ENCODE measurements at places on chromosomes 3 and 15.

GRCh38 chr15:57122080-57122840 lies 203.8 kb downstream of the TCF12 start:
- no peak for DNase-seq

DNA sequence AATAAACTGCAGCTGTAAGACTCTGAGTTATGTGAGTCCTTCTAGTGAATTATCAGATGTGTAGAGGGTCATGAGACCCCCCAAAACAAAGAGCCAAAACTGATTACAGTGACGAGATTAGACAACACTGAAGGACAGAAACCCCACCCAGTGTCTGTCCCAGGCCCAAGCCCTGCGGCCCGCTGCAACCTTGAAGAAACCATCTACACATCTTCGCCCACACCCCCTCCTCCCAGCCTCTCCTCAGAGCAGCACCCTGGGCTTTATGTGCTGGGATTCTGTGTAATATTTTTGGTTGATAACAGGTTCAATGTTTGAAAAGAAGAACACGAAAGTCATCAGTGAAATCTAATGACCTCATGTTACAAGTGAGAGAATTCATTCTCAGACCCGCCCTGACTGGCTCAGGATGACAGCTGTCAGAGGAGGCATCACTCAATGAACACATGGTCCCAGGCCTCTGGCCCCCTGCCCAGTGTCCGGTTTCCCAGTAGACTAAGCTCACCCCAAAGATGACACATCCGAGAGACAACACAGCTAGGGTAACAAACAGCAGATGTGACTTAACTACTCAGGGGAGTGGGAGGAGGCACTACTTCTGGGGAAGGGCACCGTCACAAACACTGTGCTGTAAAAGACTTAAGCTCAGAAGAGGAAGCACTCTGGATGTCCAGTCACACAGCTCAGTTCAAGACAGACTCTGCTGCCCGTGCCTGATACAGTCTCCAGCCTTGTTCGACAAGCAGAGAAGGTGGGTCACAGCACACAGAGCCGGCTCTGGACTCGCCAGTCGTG lies 48.9 kb downstream of the NIPA2 start:
- DNase-seq = no peak

DNA sequence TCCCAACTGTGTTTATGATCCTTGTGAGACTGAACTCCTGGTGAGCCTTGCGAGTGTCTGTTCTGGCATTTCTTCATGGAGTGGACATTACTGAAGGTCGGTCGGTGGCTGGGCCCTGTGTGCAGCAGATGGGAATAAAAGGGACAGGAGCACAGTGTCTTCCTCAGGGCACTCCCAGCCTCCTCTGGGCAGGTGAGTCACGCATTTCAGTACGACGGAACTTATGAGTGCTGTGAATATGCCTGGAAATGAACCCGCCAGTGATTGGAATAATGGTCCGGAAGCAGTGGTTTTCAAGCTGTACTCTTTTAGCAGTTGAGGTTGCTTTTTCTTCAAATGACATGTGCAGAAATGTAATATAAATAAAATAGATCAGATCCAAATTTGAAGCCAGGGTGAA lies 55.1 kb downstream of the LARS2 start:
- no peak for DNase-seq

GRCh38 chr15:52651868-52652267 lies 27.3 kb downstream of the ATOSA start:
- DNase-seq = no peak

DNA sequence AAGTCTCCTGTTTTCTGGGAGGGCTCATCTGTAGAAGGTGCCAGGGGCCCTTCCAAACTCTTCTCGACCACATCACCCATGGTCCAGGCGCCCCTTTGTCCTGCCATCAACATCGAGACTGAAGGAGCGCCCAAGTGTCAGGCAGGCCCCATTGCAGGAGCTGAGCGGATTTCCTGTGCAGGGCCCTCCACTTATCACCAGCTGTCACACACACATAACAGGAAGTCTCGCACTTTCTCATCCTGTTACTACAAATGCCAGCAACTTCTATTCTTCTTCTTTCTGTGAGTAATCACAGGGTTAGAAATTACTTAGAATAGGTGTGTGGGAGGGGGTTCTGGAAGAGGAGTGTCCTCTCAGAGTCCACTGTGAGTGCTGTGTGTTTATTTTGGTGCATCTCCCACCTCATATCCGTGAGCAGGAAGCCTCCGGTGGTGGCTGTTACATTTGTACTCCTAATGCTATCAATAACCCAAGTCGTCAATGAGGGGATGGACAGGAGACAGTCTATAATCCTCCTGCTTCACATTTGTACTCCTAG lies at the start of gene KLHL6:
Gene KLHL6 (minus strand): TSS at position 166 of the 541 bp plus-strand sequence. CDS start 53 bp downstream, at position 113.
- no peak for DNase-seq

DNA sequence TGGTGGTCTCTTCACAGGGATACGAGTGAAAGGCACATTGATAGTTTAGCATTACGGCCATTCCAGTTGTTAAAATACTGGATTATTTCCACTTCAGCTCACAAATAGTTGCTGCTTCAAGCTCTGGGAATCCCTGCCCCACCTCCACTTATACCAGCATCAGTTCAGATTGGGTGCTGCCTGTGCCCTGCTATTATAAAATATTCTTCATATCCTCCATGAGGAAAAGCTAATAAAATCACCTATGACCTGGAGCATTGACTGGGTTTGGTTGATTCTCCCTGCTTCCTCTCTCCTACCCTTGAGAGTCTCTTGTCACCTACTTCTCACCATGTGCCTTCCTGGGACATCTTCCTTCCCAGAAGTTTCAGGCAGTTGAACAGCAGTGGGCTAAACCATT lies 529.0 kb downstream of the MCTP2 start:
- DNase-seq = no peak

DNA sequence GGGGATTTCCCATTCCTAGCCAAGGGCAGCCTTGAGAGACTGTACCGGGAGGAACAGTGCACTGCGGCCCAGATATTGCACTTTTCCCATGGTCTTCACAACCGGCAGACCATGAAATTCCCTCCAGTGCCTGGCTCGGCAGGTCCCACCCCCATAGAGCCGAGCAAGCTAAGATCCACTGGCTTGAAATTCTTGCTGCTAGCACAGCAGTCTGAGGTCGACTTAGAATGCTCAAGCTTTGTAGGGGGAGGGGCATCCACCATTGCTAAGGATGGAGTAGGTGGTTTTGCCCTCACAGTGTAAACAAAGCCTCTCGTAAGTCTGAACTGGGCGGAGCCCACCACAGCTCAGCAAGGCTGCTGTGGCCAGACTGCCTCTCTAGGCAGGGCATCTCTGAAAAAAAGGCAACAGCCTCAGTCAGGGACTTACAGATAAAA lies 156.3 kb downstream of the FRMD5 start:
- DNase-seq = no peak

GRCh38 chr3:43075904-43076661 lies 29.8 kb downstream of the POMGNT2 start:
- DNase-seq = no peak

- DNase-seq = no peak
These were observed 171.5 kb downstream of the NUP210 start for GRCh38 chr3:13248640-13249039.

GRCh38 chr15:40246496-40247280 lies 7.8 kb downstream of the PAK6 start:
- DNase-seq = no peak

GRCh38 chr3:132880986-132881385 lies 157.2 kb upstream of the TMEM108 start:
- DNase-seq = no peak

DNA sequence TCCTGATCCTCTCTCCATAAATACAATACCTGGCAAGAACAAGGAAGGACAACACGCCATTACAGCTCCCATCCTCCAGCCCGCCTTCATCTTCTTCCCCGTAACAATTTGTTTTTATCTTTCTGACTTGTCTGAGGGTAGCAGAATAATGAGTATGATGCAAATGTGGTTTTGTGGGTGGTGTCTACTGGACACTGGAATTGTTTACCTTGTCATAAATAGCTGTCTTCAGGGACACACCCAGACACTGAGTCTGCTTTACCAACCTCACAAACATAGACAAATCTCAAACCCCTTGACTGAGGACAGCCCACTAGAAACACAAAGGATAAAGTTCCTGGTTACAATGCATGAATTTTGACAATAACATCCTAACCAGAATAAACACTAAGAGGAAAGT lies 13.4 kb downstream of the WDR72 start:
- DNase-seq = no peak

DNA sequence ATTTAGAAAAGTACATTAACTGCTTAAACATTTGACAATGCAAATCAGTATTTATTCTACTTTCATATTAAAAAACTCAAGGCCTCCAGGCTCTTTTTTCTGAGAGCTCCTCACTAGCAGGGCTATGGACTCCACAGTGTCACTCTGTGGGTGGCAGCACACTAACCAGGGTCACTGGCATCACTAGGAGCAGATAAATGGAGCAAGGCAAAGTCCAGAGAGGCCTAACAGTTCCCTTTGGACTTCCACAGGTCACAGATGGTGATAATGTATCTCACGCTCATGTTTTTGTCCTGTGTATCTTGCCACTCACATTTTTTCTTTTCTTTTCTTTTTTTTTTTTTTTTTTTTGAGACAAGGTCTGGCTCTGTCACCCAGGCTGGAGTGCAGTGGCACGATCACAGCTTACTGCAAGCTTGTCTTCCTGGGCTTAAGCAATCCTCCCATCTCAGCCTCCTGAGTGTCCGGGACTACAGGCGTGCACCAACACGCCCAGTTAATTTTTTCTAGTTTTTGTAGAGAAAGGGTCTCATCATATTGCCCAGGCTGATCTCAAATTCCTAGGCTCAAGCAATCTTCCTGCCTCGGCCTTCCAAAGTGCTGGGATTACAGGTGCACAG lies 7.8 kb downstream of the SPG21 start:
- DNase-seq = no peak

GRCh38 chr3:107990926-107991325 lies 99.9 kb downstream of the CD47 start:
- no peak for DNase-seq

DNA sequence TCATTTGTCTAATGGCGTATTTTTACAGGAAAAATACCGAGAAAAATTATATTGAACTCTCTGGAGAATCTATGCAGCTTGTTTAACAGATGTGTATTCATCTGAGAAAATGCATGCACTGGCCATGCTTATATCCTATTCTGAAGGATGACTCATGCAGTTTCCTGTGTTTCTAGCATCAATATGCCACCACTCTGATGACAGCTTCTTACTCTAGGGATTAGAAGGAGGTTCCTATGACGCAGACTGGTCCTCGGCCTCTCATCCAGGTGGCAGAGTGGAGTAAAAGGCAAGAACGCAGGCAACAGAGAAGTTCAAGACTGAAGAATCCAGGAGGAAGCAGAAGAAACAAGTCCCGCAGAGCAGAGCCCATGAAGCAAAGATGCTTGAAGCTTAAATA lies 910.0 kb upstream of the ROBO1 start:
- no peak for DNase-seq

GRCh38 chr3:171358181-171358880 lies 101.9 kb downstream of the TNIK start:
- no peak for DNase-seq

- DNase-seq = no peak
These were observed 37.2 kb downstream of the IL20RB start for GRCh38 chr3:136994772-136995516.

DNA sequence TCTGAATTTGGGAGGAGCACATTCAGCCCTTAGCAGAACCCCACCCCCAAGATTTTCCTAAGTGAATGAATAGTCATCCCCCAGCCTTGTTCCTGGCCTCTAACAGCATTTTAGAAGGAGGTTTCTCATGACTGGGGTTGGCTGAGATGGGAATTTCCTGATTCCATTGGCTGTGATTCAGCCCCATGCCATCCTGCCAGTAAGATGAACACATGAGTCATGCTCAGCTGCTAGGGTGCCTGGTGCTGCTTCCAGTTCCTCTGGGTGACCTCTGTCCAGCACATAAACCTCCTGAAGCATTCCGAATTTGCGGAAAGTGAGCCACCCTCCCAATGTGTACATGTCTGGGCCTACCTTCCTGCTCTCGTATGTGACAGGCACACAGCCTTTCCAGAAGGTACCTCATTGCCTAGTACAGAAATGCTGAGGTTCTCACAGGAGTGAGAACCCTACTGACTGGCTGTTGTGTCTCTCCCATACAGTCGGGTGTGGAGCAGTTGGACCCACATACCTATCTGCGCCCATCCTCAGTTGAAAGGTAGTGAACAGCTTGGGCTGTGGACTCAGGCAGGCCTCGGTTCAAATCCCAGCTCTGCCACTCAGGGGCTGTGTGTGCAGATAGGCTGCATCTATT lies 91.7 kb downstream of the APBA2 start:
- DNase-seq = no peak

GRCh38 chr15:83396101-83396500 lies 51.0 kb upstream of the SH3GL3 start:
- DNase-seq = no peak

DNA sequence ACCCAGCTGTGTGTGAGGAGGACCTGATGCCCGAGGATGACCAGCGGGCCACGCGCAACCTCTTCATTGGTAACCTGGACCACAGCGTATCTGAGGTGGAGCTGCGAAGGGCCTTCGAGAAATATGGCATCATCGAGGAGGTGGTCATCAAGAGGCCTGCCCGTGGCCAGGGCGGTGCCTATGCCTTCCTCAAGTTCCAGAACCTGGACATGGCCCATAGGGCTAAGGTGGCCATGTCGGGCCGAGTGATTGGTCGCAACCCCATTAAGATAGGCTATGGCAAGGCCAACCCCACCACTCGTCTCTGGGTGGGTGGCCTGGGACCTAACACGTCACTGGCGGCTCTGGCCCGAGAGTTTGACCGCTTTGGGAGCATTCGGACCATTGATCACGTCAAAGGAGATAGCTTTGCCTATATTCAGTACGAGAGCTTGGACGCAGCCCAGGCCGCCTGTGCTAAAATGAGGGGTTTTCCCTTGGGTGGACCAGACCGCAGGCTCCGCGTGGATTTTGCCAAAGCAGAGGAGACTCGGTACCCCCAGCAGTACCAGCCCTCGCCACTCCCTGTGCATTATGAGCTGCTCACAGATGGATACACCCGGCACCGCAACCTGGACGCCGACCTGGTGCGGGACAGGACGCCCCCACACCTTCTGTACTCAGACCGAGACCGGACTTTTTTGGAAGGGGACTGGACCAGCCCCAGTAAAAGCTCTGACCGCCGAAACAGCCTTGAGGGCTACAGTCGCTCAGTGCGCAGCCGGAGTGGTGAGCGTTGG lies 1.5 kb downstream of the RBM15B start:
- no peak for DNase-seq

DNA sequence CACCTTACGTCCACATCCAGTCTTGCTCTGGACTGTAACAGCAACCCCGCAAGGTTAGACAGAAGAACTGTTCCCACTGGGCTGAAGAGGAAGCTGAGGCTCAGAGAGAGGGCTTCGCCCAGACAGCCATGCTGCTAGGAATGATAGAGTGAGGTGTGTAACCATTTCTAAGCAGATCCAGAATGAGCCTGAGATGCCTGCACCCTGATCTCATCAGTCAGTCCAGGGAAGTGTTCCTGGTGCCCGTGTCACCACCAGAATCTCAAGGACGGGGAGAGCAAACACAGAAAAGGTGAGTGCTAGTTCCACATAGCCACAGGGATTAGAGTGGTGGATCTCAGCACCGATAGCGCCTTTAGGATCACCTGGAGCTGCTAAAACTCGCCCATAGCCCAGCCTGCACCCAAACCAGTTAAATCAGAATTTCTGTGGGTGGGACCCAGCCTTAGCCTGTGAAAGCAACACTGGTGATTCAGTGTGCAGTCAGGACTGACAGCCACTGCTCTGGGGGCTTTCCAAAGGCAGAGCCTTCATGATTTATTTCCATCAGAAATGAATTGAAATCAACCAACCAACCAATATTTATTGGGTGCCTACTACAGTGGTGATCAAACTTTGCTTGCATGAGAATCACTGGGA lies 12.3 kb downstream of the ISLR start:
- DNase-seq = no peak

All from HuH-7 (cell line).